ENCODE measurements at places on chromosomes 6 and 20. TPM values are rescaled to one million over a fixed set of nuclear protein-coding genes. Genes with fewer than 3 reads are reported as not detected.

Gene NFATC2
- 2.3 TPM for total RNA-seq

Gene C6orf62
- total RNA-seq: 43.4 TPM

Gene KHDRBS2
- not detected for total RNA-seq

Gene KCNK15
- total RNA-seq: 1.8 TPM

Gene GPR63
- total RNA-seq: 2.0 TPM

Gene SMLR1
- total RNA-seq: not detected

Gene SNAP91
- total RNA-seq: not detected

Gene MAS1L
- not detected for total RNA-seq

Gene GINS1
- 22.7 TPM for total RNA-seq

Gene DNMT3B
- total RNA-seq: 18.7 TPM

Gene SLC22A16
- not detected for total RNA-seq

Gene MUC21
- not detected for total RNA-seq

Gene KCNG1
- 34.1 TPM for total RNA-seq

Gene BPIFA1
- not detected for total RNA-seq

Gene GSTA1
- total RNA-seq: not detected

Gene ERVFRD-1
- total RNA-seq: not detected

Gene TREML2
- total RNA-seq: not detected

Gene BMP5
- total RNA-seq: 0.16 TPM

Gene PRRT1
- total RNA-seq: not detected

Gene NKX2-4
- not detected for total RNA-seq

Gene TAPBP
- total RNA-seq: 182 TPM

Gene EYA2
- not detected for total RNA-seq

Gene TMC2
- total RNA-seq: not detected

Gene LGSN
- not detected for total RNA-seq

Gene NOX3
- total RNA-seq: not detected

Gene WFDC5
- not detected for total RNA-seq

Gene C20orf204
- total RNA-seq: not detected

Gene C20orf202
- total RNA-seq: 0.13 TPM

Gene CAPN11
- not detected for total RNA-seq

Gene HBS1L
- total RNA-seq: 48.1 TPM

Gene MPIG6B
- total RNA-seq: not detected

Gene LINC00237
- total RNA-seq: not detected

Gene PDRG1
- total RNA-seq: 6.5 TPM

Gene MRAP2
- 0.13 TPM for total RNA-seq

Gene MANEA
- 9.5 TPM for total RNA-seq

Gene AGPAT1
- 70.9 TPM for total RNA-seq

Gene COL20A1
- total RNA-seq: not detected

Gene PARD6B
- 5.1 TPM for total RNA-seq

Gene RHAG
- not detected for total RNA-seq
